ENCODE measurements at places on chromosomes 6 and 20.

- no peak for DNase-seq
Observed at GRCh38 chr6:93008375-93008774, 411.0 kb downstream of the EPHA7 start.

- DNase-seq = no peak
Observed at GRCh38 chr20:1277529-1278322, 11.6 kb downstream of the SNPH start.

DNA sequence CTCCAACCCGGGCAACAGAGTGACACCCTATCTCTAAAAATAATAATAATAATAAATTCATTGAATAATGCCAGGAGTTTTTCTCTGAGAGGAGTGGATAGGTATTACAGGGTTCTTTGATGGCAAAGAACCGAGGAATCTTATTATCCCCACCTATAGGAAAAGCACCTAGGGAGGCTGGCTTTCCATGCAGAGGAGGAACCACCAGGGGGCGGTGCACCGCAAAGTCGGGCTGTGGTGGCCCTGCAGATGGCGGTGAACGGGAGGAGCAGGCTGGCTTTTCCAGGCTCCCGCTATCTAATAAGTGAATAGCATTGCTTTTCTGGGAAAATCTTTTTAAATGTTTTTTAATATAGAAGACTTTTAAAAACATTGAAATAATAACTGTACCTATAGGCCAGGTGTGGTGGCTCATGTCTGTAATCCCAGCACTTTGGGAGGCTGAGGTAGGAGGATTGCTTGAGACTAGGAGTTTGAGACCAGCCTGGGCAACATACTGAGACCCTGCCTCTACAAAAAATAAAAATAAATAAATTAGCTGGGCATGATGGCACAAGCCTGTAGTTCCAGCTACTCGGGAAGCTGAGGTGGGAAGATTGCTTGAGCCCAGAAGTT is 864.2 kb downstream of the KIF16B start:
- peak; percentile 69 for DNase-seq

DNA sequence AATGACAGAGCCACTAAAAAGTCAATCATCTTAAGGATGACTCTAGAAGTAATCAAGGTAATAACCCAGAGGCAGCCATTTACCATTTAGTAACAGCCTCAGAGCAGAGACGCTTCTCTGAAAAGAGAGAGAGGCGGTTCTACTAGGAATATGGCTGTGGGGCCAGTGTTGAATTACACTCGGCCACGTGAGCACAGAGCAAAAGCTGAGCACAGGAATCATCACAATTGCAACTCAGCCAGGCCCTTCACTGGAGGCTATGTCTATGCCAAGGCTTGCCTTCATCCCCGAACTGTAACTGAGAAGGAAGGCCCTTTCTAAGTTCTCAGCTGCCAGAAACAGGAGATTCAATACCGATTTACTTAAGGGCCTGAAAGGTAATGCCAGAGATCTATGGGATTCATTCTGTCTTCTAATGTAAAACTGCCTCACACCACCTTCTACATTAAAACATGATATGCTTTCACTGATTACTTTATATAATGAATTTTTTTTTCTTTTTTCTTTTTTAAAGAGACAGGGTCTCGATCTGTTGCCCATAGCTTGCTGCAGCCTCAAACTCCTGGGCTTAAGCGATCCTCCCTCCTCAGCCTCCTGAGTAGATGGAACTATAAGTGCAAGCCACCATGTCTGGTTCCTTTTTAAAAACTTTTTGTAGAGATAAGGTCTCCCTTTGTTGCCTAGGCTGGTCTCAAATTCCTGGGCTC is 67.6 kb downstream of the NUDT3 start:
- DNase-seq = no peak

DNA sequence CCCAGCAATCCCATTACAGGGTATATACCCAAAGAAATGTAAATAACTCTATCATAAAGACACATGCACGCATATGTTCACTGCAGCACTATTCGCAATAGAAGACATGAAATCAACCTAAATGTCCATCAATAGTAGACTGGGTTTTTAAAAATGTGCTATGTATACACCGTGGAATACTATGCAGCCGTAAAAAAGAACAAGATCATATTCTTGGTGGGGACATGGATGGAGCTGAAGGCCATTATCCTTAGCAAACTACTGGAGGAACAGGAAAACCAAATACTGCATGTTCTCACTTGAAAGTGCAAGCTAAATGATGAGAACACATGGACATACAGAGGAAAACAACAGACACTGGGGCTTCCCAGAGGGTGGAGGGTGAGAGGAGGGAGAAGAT is 201.2 kb downstream of the GMDS start:
- DNase-seq = no peak

DNA sequence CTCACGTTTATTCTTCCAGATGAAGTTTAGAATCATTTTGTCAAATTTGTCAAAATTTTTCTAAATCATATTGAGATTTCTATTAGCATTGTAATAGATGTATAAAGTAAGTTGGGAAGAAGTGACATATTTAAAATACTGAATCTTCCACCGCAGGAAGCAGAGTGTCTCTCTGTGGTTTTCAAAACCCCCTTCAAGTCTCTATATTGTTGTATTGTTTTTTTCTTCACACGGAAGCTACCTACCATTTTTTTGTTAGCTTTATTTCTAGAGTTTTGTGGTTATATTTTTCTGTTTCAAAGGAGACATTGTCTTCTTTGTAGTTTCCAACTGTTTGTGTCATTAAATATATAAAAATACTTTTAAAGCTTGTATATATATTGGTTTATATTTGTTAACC is 188.6 kb downstream of the ZDHHC14 start:
- no peak for DNase-seq

GRCh38 chr20:38870733-38871559 is 55.3 kb upstream of the FAM83D start:
- no peak for DNase-seq

DNA sequence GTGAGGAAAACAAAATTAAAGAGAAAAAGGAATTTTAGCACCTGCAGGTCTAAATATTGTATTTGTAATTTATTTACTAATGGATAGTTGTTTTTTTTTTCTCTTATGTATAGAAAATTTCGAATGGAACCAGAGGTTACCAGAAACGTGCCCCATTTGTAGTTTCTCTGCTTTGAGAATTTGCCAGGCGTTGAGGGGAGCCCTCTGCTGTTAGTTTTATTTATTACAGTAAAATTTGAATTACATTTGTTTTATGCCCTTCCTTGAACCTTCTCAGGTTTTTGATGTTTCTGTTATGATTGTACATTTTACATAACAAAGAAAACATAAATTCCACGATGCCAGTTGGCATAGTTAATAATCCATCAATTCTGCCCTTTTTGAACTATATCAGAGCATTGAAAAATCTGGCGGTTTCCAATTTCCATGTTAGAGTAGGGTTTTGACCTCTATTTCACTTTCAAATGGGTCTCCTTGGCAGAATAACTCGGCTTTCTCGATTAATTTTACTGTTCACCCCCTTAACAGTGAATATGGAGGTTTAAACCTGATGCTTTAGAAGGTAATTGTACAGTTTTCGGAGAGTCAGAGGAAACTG is 35.1 kb upstream of the RFPL4B start:
- peak; percentile 37 for DNase-seq

GRCh38 chr6:8481727-8482126 is 46.4 kb upstream of the SLC35B3 start:
- DNase-seq = peak; percentile 17
